ENCODE measurements at places on chromosomes 5 and 9. TPM values are rescaled to one million over a fixed set of nuclear protein-coding genes. Genes with fewer than 3 reads are reported as not detected.

- no peaks in the 10 kb centered on the region for H3K4me1 ChIP-seq
- no peak overlapping the region for H3K4me3 ChIP-seq
- H3K27me3 ChIP-seq: peaks cover 2% of the 10 kb centered on the region
- no peak overlapping the region for H3K27ac ChIP-seq
- H3K36me3 ChIP-seq: no peaks in the 10 kb centered on the region
- DNase-seq: no peak
Measured at GRCh38 chr5:175828651-175829050, 42.7 kb upstream of the CPLX2 start.

DNA sequence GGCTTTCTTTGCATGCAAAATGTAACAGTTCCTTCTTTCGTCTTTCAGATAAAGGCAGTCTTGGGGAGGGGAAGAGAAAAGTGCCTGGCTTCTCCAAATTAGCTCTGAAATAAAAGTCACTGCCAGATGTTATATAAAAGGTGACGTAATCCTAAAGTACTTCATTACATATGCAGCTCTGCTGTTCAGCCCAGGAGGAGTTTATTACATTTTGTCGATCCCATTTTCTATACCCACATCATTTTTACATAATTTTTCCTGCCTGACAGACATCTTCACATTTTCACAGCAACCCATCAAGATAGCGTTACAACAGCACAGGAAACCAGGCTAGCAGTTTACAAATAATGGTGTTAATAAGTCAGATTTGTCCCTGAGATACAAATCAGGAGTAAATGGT, 86.7 kb upstream of the SLC30A5 start:
- H3K4me3 ChIP-seq: no peak overlapping the region
- no peaks in the 10 kb centered on the region for H3K4me1 ChIP-seq
- DNase-seq: no peak

- no peak for DNase-seq
- H3K4me1 ChIP-seq: no peaks in the 10 kb centered on the region
- H3K36me3 ChIP-seq: no peaks in the 10 kb centered on the region
- no peak overlapping the region for H3K27ac ChIP-seq
Measured at GRCh38 chr5:105288946-105289345, 1726.4 kb upstream of the NUDT12 start.

DNA sequence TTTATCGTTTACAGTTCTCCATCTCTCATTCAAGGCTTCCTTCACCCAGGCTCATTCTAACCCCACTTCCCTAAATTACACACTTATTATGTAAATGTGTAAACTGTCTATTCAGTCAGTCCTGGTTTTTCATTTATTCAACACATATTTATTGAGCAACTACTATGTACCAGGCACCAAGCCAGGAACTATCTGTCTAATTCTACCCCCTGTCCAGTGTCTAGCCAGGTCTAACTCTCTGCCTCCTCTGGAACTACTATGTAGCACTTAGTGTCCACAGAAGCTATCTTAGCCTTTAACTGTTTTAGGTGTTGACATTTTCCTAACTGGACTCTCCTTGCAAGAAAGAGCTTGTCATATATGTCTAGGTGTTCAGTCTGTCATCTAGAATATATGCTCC, 56.5 kb downstream of the PDE4D start:
- no peak overlapping the region for H3K4me3 ChIP-seq
- no peaks in the 10 kb centered on the region for H3K4me1 ChIP-seq
- H3K36me3 ChIP-seq: no peaks in the 10 kb centered on the region
- DNase-seq: no peak
- H3K27ac ChIP-seq: no peak overlapping the region

GRCh38 chr5:73858776-73859175, 232.8 kb downstream of the ARHGEF28 start:
- no peak overlapping the region for H3K4me3 ChIP-seq
- H3K27ac ChIP-seq: no peak overlapping the region
- H3K4me1 ChIP-seq: no peaks in the 10 kb centered on the region
- DNase-seq: no peak
- H3K27me3 ChIP-seq: no peaks in the 10 kb centered on the region

Gene OGN
- total RNA-seq: 56.1 TPM

GRCh38 chr9:21803649-21804048, 1.2 kb downstream of the MTAP start:
- H3K4me1 ChIP-seq: no peaks in the 10 kb centered on the region
- no peaks in the 10 kb centered on the region for H3K27me3 ChIP-seq
- no peaks in the 10 kb centered on the region for H3K36me3 ChIP-seq
- DNase-seq: no peak

GRCh38 chr5:76953551-76954382, 922 bp downstream of the CRHBP start:
- no peaks in the 10 kb centered on the region for H3K36me3 ChIP-seq
- DNase-seq: no peak
- H3K27me3 ChIP-seq: peaks cover 17% of the 10 kb centered on the region
- peak overlapping the region; percentile 20 for H3K4me3 ChIP-seq

Gene CACNA1B
- total RNA-seq: 1.4 TPM

DNA sequence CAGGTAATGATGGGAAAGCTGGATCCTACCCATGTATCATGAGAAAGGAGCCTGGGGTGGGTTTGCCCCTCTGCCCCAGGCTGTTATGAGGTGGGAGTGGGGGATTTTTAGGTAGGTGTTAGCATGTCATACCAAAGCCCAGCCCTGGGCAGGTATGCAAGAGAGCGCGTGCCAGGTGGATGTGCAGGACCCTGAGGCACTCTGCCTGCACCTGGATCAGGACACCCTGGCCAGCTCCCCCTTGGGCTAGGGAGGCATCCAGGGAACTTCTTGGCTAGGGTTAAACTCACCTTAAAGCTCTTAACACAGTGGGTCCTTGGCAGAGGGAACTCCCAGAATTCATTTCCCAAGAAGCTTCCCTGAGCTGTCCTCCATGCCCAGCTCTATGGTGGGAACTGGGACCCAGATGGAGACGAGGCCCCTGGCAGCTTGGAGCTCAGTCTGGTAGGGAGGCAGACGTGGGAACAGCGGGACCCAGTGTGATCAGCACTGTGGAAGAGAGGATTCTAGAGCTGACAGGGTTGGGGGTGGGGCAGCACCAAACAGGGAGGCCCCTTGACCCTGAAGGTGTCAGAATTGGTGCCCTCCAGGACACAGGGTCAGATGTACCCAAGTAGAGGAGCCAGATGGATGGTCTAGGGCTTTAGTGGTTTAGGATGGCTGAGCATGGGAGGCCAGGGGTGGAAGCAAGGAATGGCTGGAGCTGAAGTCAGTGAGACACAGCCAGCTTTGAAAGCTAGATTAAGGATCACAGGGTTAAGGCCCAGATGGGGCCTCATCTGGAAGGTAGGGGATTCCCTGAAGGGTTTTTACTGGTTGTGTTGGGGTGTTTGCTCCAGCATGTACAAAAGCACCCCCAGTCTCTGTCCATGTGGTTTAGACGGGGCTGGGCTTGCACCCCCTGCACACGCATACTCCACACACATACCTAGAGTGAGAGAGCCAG, 2.2 kb upstream of the PRR7 start:
- no peaks in the 10 kb centered on the region for H3K4me1 ChIP-seq
- DNase-seq: no peak
- H3K36me3 ChIP-seq: peaks cover 11% of the 10 kb centered on the region

Gene BRINP1
- 0.28 TPM for total RNA-seq

- H3K27ac ChIP-seq: no peak overlapping the region
- DNase-seq: no peak
- peaks cover 20% of the 10 kb centered on the region for H3K4me1 ChIP-seq
- no peaks in the 10 kb centered on the region for H3K36me3 ChIP-seq
Measured at GRCh38 chr5:96431376-96432187, 1.5 kb downstream of the PCSK1 start.

- H3K27me3 ChIP-seq: no peaks in the 10 kb centered on the region
- no peak overlapping the region for H3K4me3 ChIP-seq
- H3K36me3 ChIP-seq: no peaks in the 10 kb centered on the region
Measured at GRCh38 chr5:95385334-95385733, 5.8 kb upstream of the FAM81B start.

Gene ABO
- total RNA-seq: 0.36 TPM

Gene FOXD4L4
- total RNA-seq: 0.16 TPM

Gene NDUFS4
- total RNA-seq: 136 TPM

GRCh38 chr9:78291240-78291925, 5.5 kb upstream of the PSAT1 start:
- H3K4me3 ChIP-seq: no peak overlapping the region
- no peak for DNase-seq
- no peaks in the 10 kb centered on the region for H3K36me3 ChIP-seq
- no peak overlapping the region for H3K27ac ChIP-seq
- peaks cover 6% of the 10 kb centered on the region for H3K4me1 ChIP-seq
- no peaks in the 10 kb centered on the region for H3K27me3 ChIP-seq

Gene CTXN3
- not detected for total RNA-seq

GRCh38 chr9:116232424-116233159, 79.0 kb downstream of the PAPPA start:
- no peaks in the 10 kb centered on the region for H3K36me3 ChIP-seq
- H3K27ac ChIP-seq: no peak overlapping the region
- H3K4me3 ChIP-seq: no peak overlapping the region
- H3K27me3 ChIP-seq: no peaks in the 10 kb centered on the region

DNA sequence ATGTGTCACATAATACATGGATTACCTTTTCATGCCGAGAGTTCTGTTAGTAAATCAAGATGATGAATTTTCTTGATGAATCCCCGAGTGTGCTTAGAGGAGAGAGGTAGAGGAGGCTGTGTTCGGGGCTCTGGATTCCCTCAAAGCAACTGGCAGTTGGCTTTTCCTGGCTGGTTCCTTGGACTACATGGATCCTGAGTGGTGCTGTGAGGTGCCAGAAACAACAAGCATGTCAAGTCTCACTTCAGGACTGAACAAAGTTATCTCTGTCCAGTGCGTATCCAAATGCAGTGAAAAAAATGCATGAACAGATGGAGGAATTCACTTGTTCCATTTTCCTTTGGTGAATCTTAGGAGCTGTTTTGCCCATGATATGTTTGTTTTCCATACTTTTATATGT, 231.7 kb downstream of the FBXL7 start:
- H3K4me1 ChIP-seq: peaks cover 22% of the 10 kb centered on the region
- no peak for DNase-seq
- no peak overlapping the region for H3K27ac ChIP-seq
- H3K4me3 ChIP-seq: no peak overlapping the region

DNA sequence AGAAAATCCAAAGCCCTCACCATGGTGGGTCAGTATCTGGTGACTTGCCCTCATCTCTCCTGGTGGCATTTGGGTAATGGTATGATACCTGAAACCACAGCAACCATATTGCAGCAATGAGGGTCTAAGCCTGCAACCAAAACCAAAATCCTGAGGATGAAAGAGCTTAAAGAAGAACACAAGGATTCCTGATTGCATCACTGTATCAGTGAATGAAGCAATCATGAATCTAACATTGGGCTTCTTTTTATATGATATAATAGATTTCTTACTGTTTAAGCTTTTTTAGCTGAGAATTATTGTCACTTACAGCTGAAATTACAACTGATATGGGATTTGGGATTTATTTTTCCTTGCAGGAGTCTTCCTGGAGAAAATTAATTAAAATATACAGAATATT, 269.9 kb downstream of the MEF2C start:
- no peaks in the 10 kb centered on the region for H3K36me3 ChIP-seq
- H3K27ac ChIP-seq: no peak overlapping the region
- H3K4me1 ChIP-seq: no peaks in the 10 kb centered on the region
- no peak for DNase-seq
- H3K4me3 ChIP-seq: no peak overlapping the region

Gene SLC24A2
- 0.81 TPM for total RNA-seq

DNA sequence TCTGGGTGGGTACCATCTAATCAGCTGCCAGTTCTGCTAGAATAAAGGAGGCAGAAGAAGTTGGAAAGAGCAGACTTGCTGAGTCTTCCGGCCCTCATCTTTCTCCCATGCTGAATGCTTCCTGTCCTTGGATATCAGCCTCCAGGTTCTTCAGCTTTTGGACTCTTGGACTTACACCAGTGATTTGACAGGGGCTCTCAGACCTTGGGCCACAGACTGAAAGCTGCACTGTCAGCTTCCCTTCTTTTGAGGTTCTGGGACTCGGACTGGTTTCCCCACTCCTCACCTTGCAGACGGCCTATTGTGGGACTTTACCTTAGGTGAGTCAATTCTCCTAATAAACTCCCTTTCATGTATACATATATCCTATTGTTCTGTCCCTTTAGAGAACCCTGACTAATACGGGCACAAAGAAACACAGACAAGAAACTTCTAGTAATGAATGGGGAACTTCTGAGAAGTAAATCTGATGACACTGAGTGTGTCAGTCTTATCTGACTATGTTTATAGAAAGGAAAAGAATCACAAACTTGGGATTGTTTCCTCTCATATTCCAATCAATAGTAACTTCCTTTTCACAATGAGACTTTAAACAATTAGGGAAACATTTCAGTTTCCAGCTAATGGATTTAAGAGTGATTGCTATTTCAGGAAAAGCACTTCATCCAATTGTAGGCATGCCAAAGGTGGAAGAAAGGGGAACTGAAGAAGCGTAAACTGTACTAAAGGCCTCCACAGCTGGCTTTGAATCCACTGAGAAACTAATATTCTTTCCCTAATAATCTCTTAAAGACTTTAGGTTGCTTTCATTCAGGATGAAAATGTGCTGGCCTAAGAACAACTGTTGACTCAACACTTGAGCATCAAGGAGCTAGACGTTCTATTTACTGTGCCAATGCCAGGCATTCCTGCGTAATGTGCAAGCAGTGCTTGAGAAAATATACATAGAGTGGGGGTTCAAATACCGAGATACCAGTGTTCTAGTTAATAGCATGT, 127.9 kb upstream of the PTGER4 start:
- peak overlapping the region; percentile 9 for H3K27ac ChIP-seq
- H3K27me3 ChIP-seq: no peaks in the 10 kb centered on the region
- no peak for DNase-seq
- no peak overlapping the region for H3K4me3 ChIP-seq
- no peaks in the 10 kb centered on the region for H3K4me1 ChIP-seq
- no peaks in the 10 kb centered on the region for H3K36me3 ChIP-seq

DNA sequence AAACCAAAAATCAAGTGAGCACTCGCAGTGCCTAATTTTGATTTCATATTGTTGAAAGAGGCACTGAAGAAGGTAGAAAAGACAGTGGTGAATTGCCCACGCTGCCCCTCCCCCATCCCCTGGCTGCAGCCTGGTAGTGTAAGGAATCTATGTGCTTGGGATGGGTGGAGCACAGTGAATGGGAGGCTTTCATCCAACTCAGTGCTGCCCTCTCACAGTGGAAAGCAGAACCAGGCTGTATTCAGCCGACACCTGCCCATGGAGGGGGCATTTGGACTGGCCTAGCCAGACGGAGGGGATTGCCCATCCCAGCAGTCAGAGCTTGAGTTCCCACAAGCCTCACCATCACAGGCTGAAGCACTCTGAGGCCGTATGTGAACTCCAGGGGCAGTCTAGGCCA, 800.4 kb upstream of the DMAC1 start:
- H3K4me1 ChIP-seq: no peaks in the 10 kb centered on the region
- DNase-seq: peak; percentile 55
- no peaks in the 10 kb centered on the region for H3K27me3 ChIP-seq

- H3K27ac ChIP-seq: no peak overlapping the region
- H3K4me1 ChIP-seq: peaks cover 48% of the 10 kb centered on the region
- H3K27me3 ChIP-seq: no peaks in the 10 kb centered on the region
- H3K4me3 ChIP-seq: no peak overlapping the region
- no peaks in the 10 kb centered on the region for H3K36me3 ChIP-seq
Measured at GRCh38 chr5:15574806-15575325, 74.9 kb downstream of the FBXL7 start.

Measured in sigmoid colon (tissue), 7 donors.